ENCODE measurements at places on chromosomes 16 and 17. TPM values are rescaled to one million over a fixed set of nuclear protein-coding genes. Genes with fewer than 3 reads are reported as not detected.

- no peak for DNase-seq
- no peak overlapping the region for H3K27ac ChIP-seq
- H3K27me3 ChIP-seq, result no peaks in the 10 kb centered on the region
- no peaks in the 10 kb centered on the region for H3K36me3 ChIP-seq
- no peak overlapping the region for H3K4me3 ChIP-seq
Measured at GRCh38 chr17:17535957-17536356, 39.8 kb upstream of the RASD1 start.

SOST gene
- not detected for total RNA-seq

IQCK gene
- total RNA-seq, result 21.0 TPM

DNA sequence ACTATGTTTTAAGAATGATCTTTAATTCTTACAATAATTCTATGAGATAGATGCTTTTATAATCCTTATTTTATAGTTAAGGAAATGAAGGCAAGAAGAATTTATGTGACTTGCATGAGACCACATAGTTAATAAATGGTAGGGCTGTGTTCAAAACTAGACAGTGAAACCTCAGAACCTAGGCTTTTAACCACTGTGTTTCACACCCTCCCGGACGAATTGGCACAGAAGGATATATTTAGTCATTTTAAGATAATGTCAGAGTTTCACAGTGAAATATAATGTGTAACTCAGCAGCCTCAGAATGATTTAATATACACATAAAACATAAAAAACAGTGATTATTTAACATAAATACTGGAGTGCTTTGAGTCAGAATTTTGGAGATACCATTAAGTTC, 57.0 kb downstream of the NSRP1 start:
- no peak for DNase-seq
- H3K4me3 ChIP-seq, result no peak overlapping the region
- no peaks in the 10 kb centered on the region for H3K27me3 ChIP-seq
- H3K27ac ChIP-seq, result no peak overlapping the region
- H3K4me1 ChIP-seq, result peaks cover 24% of the 10 kb centered on the region

CCL17 gene
- not detected for total RNA-seq

DNA sequence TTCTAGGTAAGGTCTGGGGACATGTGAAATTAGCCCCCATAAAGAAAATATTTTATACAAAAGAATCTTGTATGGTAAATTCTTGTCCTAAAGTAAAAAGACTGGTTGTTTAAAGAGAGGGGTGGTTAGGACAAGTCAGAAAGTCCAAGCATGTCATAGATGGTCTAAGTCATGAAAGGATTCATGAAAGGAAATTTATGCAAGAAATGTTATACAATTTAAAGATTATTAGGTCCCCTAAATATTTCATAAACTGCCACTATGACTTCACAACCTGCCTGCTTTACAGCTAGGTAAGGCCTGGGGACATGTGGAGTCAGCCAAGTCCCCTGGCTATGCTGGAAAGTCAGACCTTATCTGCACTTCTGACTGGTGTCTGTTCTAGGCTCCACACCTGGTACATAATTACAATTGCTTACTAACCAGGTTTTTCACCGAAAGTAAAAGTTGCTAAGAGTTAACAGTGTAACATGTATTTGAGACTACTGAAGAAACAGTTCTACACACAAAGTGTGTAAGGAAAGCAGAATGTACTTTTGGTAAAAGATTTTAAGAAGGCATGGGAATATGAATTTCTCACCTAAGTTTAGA, 17.0 kb downstream of the N4BP1 start:
- H3K4me3 ChIP-seq, result no peak overlapping the region
- H3K36me3 ChIP-seq, result peaks cover 7% of the 10 kb centered on the region
- DNase-seq, result no peak
- H3K27ac ChIP-seq, result no peak overlapping the region
- H3K27me3 ChIP-seq, result no peaks in the 10 kb centered on the region

- H3K4me3 ChIP-seq, result peak overlapping the region; percentile 21
- H3K27me3 ChIP-seq, result no peaks in the 10 kb centered on the region
Measured at GRCh38 chr16:85610059-85610445, 3.1 kb upstream of the GSE1 start.

NIP7 gene
- 29.5 TPM for total RNA-seq

GRCh38 chr17:79000396-79001189, 9.0 kb downstream of the CANT1 start:
- peaks cover 33% of the 10 kb centered on the region for H3K4me1 ChIP-seq
- no peak for DNase-seq
- peaks cover 6% of the 10 kb centered on the region for H3K36me3 ChIP-seq
- no peak overlapping the region for H3K27ac ChIP-seq
- H3K4me3 ChIP-seq, result no peak overlapping the region

MSL1 gene
- total RNA-seq, result 56.8 TPM

KRTAP4-3 gene
- total RNA-seq, result not detected

DNA sequence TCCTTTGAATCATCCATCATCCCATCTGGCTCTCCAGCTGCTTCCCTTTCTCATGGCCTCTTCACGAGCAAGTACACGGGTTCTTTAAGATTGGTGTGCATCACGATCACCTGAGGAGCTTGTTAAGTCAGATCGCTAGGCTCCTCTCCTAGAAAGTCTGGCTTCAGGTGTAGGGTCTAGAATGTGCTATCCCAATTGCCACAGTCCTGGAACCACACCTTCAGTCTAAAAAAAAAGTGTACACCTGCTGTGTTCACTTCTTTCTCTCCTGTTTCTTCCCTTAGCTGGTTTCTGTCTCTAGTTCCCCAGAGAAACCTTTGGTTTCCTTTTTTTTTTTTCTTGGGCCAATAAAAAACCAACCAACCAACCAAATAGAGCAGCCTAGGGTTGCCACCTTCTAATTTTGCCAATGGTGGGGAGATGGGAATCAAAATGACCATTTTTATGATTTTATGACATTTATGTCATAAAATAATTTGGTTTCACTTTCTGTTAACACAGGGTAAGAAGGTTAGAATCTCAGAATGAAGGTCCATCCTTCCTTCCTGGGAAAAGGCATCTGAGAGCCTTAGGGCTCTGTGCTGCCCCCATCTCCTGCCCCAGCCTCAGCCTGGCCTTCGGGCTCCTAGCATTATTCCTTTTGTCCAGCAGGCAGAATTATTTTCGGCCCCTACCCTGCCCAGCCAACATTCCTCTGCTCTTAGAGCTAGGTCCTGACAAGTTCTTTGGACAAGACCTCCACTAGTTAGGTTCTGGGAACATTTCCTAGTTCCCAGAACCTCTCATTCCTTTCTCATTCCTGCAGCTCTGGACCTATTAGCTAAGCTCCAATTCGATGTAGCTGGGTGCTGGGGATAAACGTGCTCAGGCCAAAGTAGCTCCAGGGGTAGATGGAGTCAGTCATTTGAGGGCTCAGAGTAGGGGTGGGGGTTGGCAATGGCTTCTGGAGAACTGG, 1.9 kb upstream of the GGT6 start:
- no peak for DNase-seq
- H3K27me3 ChIP-seq, result no peaks in the 10 kb centered on the region
- H3K4me3 ChIP-seq, result no peak overlapping the region

KCTD19 gene
- total RNA-seq, result 0.35 TPM

DNA sequence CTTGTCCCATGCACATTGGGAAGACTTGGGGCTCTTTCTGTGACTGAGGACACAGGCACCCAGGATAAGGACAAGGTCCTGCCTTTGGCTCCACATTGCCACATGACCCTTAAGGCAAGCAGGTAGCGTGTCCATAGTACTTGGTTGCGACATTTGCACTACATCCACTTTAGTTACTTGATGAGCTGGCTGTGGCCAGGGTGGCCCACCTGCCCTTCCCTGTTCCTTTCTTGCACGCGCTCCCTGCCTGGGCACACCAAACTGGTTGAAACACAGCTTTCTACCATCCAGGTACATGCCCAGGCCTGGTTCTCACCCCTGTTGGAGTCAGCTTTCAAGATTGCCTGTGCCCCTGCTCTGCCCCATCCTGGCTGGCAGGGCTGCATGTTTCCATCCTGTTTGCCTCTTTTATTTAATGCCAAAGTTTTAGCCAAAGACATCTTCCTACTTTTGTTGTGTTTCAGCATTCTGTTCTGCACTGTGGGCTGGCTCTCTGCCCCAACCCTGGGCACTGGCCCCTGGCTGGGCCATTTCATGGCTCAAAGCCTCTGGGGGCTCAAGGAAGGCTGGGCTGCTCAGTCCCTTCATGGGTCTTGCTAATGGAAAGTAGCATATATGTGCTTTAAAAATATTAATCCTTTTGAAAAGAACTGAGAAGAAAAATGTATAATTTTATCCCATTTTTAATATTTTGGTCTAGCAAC, 3.2 kb downstream of the B3GNT9 start:
- H3K27ac ChIP-seq, result no peak overlapping the region
- no peaks in the 10 kb centered on the region for H3K36me3 ChIP-seq
- no peak for DNase-seq
- no peak overlapping the region for H3K4me3 ChIP-seq
- H3K27me3 ChIP-seq, result no peaks in the 10 kb centered on the region
- H3K4me1 ChIP-seq, result no peaks in the 10 kb centered on the region

GRCh38 chr17:15261258-15261801, 3.8 kb downstream of the PMP22 start:
- H3K4me1 ChIP-seq, result no peaks in the 10 kb centered on the region
- no peak overlapping the region for H3K27ac ChIP-seq
- DNase-seq, result no peak
- 0 out of 2 replicates have a peak, but pooled peaks cover 10% of the 10 kb centered on the region for H3K27me3 ChIP-seq
- H3K36me3 ChIP-seq, result no peaks in the 10 kb centered on the region

CCNF gene
- 69.0 TPM for total RNA-seq

DNA sequence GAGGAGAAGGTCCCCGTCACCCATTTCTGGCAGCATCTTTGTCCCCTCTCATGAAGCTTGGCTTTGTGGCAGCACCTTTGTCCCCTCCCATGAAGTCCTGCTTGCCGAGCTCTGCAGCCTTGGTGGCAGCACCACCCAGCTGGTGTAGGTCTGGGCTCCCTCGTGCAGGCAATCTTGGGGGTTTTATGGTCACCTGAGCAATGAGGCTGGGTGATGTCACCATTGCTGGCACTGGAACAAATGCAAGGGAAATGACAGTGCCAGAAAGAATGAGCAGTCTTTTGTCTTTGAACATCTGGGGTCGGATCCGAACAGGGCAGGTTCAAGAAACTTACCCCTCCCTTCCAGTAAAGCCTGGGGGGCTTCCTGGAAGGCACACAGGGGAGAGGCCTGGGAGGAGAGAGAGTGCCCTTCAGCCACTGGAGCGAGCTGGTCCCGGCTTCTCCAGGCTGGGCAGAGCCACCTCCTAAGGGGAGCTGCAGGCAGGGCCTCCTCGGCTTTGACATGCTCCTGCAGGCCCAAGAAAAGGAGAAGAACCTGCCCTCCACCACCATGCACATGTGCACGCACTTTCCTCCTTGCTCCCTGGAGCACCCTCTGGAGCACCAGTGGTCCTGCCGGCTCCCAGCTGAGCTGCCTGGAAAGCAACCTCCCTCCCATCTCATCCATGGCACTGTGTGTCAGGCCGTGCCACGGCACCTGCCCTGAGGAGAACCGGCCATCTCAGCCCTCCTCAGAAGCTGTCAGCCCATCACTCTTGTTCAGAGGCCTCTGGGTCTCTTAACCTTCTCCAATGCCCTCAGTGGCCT, 16.0 kb downstream of the BTBD17 start:
- no peaks in the 10 kb centered on the region for H3K4me1 ChIP-seq
- H3K36me3 ChIP-seq, result no peaks in the 10 kb centered on the region
- H3K27me3 ChIP-seq, result peaks cover 97% of the 10 kb centered on the region
- no peak for DNase-seq

GRCh38 chr17:55463600-55463999, 42.0 kb upstream of the MMD start:
- H3K36me3 ChIP-seq, result no peaks in the 10 kb centered on the region
- H3K27me3 ChIP-seq, result no peaks in the 10 kb centered on the region
- no peak overlapping the region for H3K27ac ChIP-seq
- H3K4me3 ChIP-seq, result no peak overlapping the region
- no peak for DNase-seq
- H3K4me1 ChIP-seq, result peaks cover 16% of the 10 kb centered on the region

DNA sequence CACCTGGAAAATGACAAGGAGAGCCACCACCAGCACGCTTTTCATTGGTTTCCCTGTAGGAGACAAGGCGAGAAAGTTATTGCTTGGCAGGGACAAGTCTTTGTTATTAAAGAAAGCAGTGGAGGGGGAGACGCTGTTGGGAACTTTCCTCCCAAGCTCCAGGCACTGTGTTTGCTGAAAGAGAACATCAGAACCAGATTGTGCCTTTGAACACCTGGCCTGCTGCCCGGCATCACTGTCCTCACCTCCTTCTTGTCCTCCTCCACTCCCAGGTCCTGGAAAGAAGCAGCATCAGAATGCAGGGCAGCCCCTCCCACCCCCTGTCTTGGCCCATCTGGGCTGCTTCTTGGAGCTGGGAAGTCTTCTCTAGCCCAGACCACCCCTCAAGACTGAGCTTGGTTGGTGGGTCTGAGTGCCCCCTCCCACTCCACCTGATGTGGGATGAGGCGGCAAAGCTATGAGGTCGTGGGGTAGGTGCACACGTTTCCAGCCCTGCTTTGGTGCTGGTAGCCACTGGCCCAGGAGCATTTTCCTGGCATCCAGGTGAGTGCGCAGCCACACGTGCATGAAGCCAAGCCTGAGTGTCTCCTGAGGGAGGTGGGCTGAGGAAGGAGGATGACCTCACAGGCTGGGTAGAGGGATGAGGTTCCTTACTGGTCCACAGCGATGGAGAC, 6.2 kb downstream of the CCR7 start:
- H3K36me3 ChIP-seq, result no peaks in the 10 kb centered on the region
- DNase-seq, result no peak
- H3K27ac ChIP-seq, result no peak overlapping the region
- peaks cover 4% of the 10 kb centered on the region for H3K4me1 ChIP-seq

TNP2 gene
- total RNA-seq, result not detected

SMIM36 gene
- not detected for total RNA-seq

GRCh38 chr16:75761108-75761507, 34.8 kb upstream of the CPHXL start:
- DNase-seq, result no peak
- H3K36me3 ChIP-seq, result no peaks in the 10 kb centered on the region
- no peaks in the 10 kb centered on the region for H3K27me3 ChIP-seq
- H3K4me1 ChIP-seq, result no peaks in the 10 kb centered on the region

GRCh38 chr16:17026600-17027242, 444.0 kb downstream of the XYLT1 start:
- no peak for DNase-seq
- no peaks in the 10 kb centered on the region for H3K36me3 ChIP-seq
- no peak overlapping the region for H3K27ac ChIP-seq
- peaks cover 5% of the 10 kb centered on the region for H3K27me3 ChIP-seq

DNA sequence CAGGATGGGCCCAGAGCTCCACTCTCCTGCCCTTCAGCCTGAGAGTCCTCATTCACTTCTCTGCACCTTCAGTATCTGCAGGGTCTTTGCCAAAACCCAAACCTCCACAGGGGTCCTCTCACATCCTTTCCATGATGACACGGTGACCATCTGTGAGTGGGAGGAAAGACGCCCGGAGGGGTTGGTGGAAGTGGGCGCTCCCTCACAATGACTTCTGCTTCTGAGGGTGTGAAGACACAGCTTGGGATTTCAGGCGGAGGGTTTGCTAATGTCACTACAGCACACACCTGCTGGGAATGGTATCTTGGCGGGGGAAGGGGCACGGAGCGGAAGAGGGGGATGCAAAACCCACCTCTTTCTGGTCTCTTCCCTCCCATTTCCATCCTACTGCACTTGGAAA, 115.1 kb upstream of the SDK2 start:
- H3K36me3 ChIP-seq, result no peaks in the 10 kb centered on the region
- no peak for DNase-seq
- no peak overlapping the region for H3K27ac ChIP-seq
- H3K4me1 ChIP-seq, result no peaks in the 10 kb centered on the region
